Globus pallidus (tissue), 1 donor: ENCODE measurements at places on chromosomes 6 and 20.

DNA sequence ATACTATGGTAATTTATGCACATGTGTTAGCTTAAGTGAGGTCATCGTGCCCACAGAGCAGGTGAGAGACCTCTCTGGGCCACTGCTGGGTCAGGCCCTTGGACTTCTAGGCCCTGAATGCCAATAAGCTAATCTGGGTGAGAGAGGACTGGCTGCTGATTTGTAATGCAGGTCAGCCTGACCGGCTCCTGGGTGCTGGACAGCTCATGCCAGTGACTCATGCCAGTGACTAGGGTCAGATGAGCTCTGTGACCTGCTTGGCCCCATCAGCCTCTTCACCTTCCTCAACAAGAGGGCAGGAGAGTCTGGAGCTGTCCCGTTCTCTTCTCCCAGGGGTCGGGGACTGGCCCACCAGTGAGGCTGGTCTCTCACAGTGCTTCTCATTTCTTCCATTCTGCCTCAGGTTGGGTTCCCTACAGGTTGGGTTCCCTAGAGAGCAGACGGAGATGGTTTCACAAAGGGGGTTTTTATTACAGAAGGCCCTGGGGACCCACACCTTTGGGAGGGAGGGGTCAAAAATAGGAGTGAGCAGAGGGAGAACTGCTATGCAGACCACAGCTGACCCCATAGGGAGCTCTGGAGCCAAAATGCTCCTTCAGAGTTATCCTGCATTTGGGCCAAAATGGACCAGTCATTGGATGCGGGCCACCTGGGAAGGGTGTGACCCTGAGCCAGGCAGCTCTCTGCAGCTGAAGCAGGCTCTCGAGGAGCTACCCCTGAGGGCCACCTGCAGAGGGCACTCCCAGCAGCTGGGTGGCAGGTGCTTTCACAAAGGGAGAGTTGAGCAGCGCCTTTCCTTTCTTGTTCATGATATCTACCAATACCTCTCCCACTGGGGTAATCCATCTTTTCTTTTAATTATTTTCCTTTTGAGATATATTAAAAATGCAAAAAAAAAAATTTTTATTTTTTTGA is 2.2 kb upstream of the OXT start:
- no peak for DNase-seq

GRCh38 chr20:51767867-51768758 is at the start of gene ATP9A:
ATP9A (minus strand) TSS chr20:51768390; CDS start chr20:51768369, 21 bp downstream.
- no peak for DNase-seq

DNA sequence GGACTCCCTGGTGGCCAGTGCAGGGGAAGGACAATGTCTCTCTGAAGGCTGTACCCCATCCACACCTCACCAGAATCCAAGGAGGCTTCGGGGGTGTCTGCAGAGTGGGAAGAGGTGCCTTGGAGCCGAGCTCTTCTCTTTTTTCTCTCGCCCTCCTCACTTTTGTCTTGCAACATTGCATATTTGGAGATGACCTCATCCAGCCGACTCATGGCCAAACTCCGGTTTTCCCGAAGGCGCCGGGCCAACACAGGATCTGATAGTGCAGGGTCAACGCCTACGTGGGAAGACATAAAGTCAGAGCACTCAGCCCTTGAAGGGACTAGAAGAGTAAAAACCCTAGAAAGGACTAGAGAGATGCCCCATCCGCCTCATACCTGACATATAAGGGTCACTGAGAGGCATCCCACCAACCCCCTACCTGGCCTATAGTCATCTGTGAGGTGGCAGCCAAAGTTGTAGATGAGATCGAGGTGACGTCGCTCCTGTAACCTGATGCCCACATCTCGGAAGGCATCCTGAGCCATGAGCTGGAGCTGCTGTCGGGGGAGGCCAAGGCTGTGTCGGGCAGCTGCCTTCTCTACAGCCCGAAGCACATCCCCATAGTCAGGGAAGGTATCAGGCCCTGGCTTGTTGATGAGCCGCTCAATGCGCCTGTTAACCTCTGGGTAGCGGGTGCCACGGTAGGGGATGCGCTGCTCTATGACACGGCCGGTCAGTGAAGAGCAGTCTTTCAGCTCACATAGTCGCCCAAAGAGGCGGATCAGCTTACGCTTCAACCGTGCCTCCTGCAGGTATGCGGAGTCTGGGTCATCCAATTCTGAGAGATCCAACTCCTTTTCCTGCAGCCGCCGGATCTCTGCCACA is 3.0 kb upstream of the ZBTB22 start:
- DNase-seq: no peak

DNA sequence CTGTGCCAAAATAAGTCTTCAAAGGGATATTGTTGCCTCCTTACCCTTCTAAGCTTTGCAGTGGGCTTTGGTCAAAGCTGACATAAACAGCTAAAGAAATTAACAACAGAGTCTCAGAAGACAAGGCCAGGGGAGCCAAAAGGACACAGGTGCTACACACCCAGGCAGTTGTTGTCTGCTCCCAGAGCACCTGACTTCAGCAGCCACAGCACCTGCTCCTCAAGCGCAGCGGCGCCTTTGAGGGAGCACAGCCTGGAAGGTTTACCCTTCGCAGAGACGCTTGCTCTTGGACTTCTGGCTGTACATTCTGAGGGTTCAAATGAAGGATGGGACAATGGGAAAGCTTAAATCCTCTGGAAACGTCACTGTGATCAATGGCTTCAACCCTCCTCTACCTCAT is 16.6 kb downstream of the B4GALT5 start:
- no peak for DNase-seq

DNA sequence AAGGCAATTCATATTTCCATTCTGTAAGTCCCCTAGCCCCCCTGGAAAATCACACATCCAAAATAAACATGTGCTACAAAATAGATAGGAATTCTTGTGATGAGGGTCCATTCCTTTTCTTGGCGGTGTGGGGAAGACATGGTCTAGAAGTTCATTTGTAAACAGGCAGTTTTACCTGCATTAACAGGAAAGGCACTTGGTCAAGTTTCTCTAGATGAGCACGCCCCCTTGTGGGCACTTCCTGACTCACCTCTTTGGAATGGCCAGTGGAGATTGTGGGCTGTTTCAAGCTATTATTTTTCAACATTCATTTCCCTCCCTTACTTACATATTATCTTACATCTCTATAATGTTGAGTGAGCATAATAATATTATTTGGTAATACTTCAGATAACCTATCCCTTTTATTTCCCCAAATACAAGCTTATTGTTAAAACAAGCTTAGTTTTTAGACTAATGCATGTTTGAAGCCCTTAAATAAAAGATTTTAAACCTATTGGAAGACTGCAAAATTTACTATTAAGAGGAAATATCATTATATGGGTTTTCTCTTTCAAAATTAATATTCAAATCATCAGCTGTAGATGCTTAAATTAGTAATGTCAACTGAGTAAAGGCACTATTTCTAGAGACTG is 92.1 kb downstream of the TASP1 start:
- peak; percentile 12 for DNase-seq

GRCh38 chr20:13396022-13396421 is 174.9 kb downstream of the ISM1 start:
- no peak for DNase-seq

DNA sequence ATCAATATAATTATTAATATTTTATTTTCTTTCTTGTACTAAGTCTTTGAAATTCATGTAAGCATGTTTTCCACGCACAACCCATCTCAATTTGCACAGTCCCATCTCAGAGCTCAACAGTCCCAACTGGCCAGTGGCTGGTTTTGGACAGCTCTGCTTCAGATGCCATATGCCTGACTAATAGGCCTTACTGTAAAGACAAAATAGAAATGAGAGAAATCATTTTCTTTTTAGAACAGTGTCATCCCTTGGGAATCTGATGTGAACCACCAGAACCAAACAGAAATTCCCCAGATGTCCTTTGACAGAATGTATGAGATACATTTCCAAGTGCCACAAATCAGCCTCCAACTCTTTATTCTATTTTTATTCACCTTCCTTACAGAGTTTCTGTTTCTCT is 338.9 kb downstream of the ESR1 start:
- no peak for DNase-seq

GRCh38 chr20:34922654-34923381 is 32.8 kb downstream of the GSS start:
- no peak for DNase-seq

GRCh38 chr20:20663841-20664240 is 48.6 kb downstream of the RALGAPA2 start:
- no peak for DNase-seq

DNA sequence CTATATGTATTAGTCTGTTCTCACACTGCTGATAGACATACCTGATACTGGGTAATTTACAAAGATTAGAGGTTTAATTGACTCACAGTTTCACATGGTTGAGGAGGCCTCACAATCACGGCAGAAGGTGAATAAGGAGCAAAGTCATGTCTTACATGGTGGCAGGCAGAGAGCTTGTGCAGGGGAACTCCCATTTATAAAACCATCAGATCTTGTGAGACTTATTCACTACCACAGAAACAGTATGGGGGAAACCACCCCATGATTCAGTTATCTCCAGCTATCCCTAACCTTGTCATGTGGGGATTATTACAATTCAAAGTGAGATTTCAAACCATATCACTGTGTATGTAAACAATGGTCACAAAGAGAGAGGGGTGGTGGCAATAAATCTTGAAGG is 6.6 kb downstream of the CST8 start:
- no peak for DNase-seq

GRCh38 chr6:111628142-111628850 is 22.6 kb upstream of the TRAF3IP2 start:
- no peak for DNase-seq

GRCh38 chr6:45942953-45943352 is 72.7 kb downstream of the CLIC5 start:
- DNase-seq: no peak

GRCh38 chr20:63863798-63864544 is 1.1 kb upstream of the TPD52L2 start:
- DNase-seq: peak; percentile 60

- no peak for DNase-seq
Observed at GRCh38 chr20:58142843-58143185, 85.6 kb downstream of the ANKRD60 start.

DNA sequence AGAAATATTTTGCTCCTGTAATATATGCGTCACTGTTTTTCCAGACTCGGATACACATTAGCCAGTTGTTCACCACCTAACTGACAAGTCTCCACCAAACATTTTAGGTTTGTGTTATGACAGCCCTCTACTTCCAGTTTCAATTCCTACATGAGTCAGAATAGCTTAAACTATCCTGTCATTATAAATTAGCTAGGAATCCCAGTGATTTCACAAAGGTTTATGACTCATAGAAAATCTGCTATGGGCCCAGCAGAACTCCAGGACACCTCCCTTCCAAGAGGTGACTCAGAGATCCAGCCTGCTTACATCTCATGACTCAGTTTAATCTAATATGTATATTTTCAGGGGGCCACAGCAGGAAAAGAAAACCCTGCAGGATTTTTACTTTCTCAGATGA is 17.4 kb upstream of the PLCB4 start:
- DNase-seq: no peak

DNA sequence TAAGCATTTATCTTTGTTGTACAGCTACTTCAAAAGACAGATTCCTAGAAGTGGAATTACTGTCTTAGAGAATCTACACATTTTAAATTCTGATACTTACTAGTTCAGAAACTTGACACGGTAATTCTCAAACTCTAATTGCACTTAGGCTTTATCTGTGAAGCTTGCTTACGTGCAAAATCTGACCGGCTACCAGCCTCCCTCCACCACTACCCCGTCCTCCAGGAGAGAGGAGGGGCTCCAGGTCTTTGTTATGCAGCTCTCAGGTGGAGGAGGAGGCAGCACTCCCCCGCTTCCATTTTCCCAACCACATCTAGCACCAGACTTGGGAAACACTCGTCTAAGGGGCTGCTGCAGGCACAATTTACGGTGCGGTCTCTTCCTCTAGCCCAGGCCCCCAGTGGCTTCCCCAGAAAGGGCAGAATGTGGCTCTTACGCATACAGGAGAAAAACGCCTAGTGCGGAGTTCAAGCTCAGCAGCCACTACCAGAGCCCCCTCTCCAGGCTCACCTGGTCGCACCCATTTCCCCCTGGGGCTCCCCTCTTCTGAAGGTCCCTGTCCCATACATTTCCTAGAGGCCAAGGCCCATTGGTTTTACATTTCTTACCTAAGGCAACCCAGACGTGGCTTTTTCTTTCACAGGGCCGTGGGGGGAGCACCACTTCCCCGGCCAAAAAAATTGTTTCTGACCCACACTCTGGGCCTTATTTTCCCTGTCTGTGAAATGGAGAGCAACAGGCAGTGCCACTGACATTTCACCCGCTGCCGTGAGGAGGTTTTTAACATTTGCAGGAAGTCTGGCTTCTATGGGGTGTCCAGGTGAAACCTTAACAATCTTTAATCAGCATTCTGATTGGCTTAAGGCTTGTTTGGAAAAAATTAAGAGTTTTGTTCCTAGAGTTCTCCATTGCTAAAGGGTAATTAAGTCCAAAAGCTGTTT is 1.6 kb upstream of the TGIF2 start:
- DNase-seq: no peak

DNA sequence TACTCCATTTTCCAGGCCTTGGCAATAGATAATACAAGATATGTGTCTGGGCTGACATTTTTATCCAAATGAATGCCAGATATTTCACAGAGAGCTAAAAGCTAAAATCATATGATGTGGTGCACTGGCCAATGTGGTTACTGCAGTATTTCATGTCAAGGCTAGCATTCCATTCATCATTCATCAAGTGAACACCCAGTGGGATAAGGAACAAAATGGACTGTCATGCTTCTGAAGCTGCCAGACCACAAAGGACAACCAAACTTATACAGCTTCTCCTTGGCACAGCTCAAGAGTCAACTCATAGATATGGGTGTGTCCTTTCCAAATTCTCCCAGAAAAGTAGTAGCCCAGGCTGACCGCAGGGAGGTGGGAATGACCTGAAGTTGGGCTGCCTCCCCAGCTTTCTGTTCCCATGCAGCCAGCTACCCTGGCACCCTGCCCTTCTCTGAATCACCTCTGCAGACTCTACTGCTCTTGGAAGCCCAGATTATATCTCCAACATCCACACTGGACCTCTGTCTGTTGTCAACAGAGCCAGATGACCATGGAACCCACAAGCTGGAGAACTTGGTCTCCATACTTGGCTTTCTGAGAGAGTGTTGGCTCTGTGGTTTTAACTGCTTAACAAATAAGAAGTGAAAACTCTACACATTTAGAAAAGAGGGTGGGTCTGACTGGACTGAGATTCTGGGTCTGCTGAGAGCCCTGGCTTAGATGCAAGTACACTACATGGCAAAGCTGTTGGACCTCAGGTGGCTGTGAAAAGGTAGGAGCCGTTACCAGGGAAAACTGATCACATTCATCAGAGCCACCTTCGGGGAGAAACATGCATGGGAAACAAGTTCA is 122.8 kb downstream of the ALDH8A1 start:
- DNase-seq: no peak

DNA sequence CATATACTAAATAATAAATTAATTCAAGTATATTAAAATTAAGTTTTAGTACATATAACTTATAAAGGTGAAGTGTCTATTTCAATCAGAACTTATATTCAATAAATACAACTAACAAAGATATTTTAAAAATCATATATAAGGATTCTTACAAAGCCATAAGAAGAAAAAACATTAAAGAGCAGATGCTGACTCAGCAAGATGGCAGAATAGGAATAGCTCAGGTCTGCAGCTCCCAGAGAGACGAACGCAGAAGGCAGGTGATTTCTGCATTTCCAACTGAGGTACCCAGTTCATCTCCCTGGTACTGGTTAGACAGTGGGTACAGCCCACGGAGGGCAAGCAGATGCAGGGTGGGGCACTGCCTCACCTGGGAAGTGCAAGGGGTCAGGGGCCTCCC is 811.1 kb downstream of the EYS start:
- no peak for DNase-seq
